ENCODE measurements at places on chromosomes 2 and 18. TPM values are rescaled to one million over a fixed set of nuclear protein-coding genes. Genes with fewer than 3 reads are reported as not detected.

DNA sequence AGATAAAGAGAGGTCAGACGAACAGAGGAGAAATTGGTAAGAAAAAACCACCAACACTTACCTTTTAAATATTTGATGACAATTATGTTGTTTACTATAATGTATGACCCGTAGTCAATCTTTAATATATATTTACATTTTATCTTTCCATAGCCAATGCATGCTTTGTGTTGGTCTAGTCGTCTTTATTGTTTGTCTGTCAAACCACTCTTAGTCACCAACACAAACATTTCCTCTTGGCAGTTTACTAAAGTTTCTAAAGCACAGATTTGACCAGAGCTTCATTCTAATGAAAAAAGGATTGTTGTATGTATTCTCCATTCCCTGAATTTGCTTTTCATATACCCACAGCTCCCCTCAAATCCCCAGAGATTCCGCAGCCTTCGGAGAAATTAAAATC is 784.7 kb upstream of the PIK3C3 start:
- DNase-seq, result no peak

The MSTN gene
- total RNA-seq, result 0.12 TPM

DNA sequence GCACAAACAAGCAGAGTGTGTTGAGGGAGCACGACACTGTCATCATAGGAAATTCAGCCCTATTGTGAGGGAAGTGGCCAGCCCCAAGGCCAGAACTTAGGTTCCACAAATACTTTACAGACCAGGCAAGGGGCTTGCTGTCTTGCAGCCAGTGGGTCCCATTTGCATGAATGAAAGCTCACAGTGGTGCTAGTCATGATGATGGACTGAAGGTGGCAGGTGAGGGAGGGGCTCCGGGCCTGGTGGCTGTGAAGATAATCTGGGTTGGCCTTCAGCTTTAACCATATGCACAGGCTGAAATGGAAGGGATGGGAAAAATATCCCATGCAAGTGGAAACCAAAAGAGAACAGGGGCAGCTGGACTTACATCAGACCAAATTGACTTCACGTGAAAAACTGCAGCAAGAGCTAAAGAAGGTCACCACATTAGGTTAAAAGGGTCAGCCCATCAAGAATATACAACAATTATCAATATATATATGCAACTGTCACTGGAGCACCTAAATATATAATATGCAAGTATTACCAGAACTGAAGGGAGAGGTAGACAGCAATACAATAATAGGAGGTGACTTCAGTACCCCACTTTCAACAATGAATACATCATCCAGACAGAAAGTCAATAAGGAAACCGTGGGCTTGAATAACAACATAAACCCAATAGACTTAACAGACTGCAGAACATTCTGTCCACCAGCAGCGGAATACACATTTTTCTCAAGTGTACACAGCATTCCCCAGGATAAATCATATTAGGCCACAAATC is 39.6 kb downstream of the DCDC2C start:
- no peak for DNase-seq

DNA sequence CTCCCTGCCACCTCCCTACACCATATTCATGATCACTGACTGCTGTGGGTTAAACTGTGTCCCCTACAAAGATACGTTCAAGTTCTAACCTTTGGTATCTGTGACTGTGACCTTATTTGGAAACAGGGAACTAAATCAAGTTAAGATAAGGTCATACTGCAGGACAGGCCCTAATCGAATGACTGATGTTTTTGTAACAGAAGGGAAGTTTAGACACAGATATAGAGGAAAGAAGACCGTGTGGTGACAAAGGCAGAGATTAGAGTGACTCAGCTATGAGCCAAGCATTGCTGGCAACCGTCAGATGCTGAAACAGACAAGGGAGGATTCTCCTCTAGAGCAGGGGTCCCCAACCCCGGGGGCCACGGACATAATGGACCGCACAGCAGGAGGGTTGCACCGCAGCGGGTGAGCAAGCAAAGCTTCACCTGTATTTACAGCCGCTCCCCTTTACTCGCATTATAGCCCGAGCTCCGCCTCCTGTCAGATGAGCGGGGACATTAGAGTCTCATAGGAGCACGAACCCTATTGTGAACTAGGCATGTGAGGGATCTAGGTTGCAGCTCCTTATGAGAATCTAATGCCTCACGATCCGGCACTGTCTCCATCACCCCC is 28.9 kb upstream of the RNF152 start:
- DNase-seq, result no peak

The TMEM237 gene
- total RNA-seq, result 22.8 TPM

The PMAIP1 gene
- total RNA-seq, result 0.24 TPM

DNA sequence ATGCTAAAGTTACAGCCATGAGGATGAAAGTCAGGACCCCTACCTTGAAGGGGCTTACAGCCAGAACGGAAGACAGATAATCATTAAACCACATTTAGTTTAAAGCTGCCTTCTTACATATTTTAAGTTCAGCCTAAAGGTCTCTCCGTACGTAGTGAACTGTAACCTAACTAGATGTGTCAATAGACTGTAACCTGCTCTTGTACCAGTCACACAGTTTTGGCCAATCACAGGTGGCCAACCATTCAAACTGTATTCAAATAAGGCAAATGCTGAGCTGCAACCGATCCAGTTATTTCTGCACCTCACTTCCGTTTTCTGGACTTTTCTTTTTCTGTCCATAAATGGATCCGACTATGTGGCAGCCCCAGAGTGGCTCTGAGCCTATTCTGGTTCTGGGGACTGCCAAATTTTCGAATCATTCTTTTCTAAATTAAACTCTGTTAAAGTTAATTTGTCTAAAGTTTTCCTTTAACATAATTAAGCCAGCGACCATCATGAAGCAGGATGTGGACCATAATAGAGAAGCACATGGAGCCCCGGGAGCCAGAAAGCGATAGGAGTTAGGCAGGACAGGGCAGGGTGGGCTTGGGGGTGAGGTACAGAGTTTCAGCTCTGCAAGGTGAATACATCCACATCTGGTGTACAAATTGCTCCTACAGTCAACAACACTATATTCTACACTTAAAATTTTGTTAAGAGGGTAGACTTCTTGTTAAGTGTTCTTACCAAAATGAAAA is 48.4 kb upstream of the YPEL5 start:
- DNase-seq, result no peak

The ERFE gene
- total RNA-seq, result 0.69 TPM

- peak; percentile 92 for DNase-seq
Observed at GRCh38 chr2:3470166-3470651, 49.1 kb downstream of the ADI1 start.

GRCh38 chr2:180145163-180145562 is 138.1 kb upstream of the CWC22 start:
- no peak for DNase-seq

DNA sequence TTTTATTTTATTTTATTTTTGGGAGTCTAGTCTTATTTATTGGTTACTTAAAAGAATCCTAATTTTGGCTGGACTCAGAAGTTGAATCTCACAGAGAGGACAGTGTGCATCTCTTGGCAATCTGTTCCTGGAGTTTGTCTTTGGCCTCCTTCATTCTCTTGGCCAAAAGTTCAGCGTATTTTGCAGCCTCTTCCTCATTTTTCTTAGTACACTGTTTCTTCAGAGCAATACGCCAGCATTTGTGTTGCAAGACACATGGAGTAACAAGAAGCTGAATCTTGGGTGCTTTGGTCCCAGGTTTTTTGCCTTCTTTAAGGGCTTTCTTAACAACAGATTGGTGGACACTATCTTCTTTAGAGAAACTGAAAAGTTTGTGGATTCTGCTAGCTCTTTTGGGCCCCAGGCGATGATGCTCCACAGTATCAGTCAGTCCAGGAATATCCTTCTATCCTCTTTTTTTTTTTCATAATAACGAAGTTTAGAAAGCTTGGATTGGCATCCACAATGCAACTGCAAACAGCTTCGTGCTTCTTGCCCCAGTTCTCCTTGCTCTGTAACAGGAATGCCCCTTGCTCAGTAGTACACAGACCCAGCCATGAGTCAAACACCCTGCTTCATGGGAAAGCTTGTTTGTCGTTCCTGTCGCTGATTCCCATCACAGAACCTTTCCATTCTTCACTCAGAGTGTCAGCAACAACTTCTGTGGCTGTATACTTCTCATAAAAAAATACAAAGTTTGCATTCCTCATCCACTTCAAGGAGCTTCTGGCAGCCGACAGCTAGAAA is 34.8 kb upstream of the RFX8 start:
- no peak for DNase-seq

DNA sequence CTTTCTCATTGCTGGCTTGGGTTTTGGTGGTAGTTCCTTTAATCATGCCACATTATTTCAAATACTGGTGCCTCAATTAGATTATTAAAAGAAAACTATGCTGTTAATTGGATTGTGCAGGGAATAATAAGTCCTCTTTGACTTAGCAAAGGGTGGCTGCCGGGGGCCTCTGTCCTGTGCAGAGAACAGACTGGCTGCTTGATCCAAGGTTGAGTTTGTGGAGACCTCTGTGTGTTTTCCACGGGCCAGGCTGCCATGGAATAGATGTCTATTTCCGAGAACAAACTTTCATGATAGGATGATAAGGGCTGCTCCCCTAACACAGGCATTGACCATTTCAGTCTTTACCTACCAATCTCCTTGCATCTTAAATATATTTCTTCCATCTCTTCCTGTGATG is 30.4 kb upstream of the OTOS start:
- DNase-seq, result no peak

DNA sequence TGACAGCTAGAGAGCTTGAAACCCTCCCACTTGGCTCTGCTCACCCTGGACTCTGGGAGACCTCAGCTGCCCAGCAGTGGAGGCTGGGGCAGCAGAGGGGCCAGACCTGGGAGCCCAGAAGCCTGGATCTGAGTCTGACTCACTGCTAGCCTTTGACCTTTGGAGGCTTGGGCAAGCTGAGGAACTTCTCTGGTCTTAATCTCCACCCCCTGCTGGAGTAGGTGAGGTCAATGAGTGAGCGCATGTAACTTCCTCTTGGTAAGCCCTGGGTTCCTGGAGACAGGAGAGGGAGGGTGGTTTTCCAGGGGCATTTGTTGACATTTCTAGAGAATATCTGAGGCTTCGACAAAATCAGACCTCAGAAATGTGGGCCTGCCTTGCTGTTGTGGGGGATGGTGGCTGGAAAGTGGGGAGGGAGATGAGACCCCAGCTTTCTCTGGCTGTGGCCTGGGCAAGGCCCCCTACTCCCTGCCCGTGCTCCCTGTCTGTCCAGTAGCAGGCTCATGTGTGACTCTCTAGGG is 73.0 kb upstream of the YWHAQ start:
- DNase-seq, result no peak

- DNase-seq, result no peak
Observed at GRCh38 chr2:13308989-13309388, 592.3 kb downstream of the TRIB2 start.

The GKN2 gene
- not detected for total RNA-seq

The PDE11A gene
- total RNA-seq, result 0.63 TPM

GRCh38 chr2:151481744-151482143 is 72.0 kb downstream of the RIF1 start:
- no peak for DNase-seq

The CHST9 gene
- total RNA-seq, result 0.21 TPM

DNA sequence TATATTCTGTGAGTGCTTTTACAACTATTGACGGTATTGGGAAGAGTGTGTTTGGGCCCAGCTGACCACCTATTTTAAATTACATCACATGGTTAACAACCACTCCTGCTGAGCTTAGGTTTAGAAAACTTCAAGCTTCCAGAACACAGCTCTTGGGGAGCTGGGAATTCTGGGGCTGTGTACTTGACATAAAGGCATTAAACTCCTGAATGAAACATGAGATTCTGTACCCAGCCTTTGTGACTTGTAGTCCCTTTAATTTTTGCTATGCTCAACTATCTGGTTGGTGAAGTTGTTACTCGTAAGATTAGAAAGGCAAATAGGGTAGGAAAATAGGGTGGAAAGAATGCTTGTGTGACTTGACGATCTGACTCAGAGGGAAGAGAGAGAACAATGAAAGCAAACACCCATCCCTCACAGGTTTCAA is 66.9 kb downstream of the LTBP1 start:
- no peak for DNase-seq

The SLC4A1AP gene
- total RNA-seq, result 21.8 TPM

DNA sequence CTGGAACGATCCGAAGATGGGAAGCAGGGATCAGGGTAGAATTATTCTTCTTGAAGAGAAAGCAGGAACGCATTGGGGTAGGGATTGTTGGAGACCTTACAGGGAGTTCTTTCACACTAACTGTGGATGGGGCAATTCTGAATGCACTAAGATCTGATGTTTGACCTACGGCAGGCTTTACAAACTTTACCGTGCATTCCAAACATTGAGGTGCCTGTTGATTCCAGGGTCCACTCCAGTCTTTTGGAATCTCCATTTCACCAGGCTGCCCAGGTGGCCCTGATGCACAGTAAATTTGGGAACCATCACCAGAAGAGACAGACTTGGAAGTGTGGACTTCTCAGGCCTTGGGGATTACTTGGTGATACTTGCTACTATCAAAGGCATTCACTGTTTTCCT is 76.9 kb downstream of the RFTN2 start:
- DNase-seq, result no peak

The HRH4 gene
- not detected for total RNA-seq

The TUBA4B gene
- total RNA-seq, result not detected

DNA sequence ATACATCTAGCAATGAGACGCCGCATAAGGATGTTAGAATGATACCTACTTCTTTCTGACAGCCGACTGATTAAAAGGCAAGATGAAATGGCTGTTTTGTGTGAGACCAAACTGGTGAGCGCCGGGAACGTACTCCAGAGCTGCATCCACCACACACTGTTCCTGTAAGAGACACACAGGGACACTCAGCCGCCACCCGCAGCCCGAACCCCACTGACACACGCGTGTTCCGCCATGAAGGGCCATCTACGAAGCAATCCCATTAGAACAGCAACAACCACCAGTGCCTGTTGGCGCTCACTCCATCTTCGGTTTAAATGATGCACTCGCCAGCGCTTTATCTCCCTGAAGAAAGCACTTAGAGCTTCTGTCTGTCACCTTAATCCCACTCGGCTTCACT is 162.3 kb downstream of the LAMA1 start:
- DNase-seq, result no peak

The PID1 gene
- 17.2 TPM for total RNA-seq

The IL36A gene
- not detected for total RNA-seq

DNA sequence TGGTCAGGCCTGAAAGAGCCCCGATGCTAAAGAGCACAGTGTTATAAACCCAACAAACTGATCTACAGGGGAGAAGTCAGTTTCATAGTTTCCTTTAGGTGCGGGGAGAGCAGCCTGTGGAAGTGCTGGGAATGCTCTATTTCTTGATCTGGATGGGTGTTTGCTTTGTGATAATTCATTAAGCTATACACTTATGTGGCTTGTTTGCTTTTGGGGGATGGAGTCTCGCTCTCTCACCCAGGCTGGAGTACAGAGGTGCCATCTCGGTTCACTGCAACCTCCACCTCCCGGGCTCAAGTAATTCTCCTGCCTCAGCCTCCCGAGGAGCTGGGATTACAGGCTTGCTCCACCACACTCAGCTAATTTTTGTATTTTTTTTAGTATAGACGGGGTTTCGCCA is 30.1 kb upstream of the CEP68 start:
- DNase-seq, result no peak

The UGP2 gene
- 271 TPM for total RNA-seq

DNA sequence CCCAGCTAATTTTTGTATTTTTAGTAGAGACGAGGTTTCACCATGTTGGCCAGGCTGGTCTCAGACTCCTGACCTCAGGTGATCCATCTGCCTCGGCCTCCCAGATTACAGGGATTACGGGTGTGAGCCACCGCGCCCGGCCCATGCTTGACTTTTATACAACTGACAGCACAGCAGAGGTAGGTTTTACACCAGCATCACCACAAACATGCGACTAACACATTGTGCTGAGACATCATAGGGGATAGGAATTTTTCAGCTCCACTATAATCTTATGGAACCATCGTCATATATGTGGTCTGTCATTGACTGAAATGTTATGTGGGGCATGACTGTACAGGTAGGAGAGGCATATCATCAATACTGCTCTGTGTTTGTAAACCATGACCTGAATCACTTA is 122.1 kb downstream of the THADA start:
- DNase-seq, result no peak
